Activated T-cell treated with anti-CD3 and anti-CD28 coated beads, Interleukin-2, amount 50 U/mL, for 24 hours (primary cell): ENCODE measurements at places on chromosomes 2 and 18.

- DNase-seq, result no peak
These were observed 153.3 kb downstream of the PTPRM start for GRCh38 chr18:7720395-7720794.

GRCh38 chr2:36287363-36288275 is 68.0 kb upstream of the CRIM1 start:
- no peak for DNase-seq

- no peak for DNase-seq
These were observed 138.7 kb downstream of the LDLRAD4 start for GRCh38 chr18:13357289-13357688.

DNA sequence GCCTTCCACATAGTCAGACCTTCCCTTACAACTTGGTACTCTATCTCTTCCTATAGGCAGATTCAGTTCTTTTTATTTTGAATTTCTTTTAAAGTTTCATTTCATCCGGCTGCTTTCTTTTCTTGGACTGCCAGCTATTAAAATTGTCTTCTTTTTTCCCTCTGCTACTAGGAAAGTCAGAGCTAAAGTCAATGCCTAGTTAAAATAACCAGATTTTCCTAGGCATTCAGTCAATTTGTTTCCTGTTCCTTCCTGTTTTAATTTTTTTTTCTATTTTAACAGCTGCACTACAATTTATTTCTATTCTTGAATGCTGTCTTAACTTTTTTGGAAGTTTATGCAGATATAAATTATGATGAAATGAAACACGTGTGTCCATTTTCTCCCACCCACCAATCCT is 84.8 kb downstream of the EVA1A start:
- no peak for DNase-seq

GRCh38 chr2:138827426-138828054 is 47.4 kb upstream of the NXPH2 start:
- no peak for DNase-seq

DNA sequence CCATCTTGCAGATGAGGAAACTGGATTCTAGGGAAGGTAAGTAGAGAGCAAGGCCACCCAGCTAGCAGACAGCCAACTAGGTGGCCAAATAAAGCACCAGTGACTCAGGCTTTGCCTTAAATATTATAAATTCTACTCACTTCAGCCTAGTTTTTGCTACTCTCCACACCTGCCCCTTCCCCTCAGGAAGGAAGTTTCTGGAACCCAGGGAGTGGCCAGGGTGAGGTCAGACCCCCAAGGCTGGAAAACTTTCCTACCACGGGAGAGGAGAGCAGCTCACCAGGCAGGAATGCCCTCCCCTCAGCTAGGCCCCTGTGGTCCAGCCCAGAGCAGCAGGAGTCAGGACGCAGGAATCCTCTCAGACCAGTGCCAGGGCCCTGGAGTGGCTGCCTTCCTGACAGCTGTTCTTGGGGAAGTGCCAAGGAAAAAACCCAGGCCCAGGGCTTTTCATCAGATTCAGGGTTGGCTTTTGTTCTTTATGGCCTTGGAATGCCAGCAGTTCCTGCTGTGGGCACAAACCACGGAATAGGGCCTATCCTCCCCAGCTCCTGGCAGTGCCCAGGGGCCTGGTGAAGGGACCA is 5.1 kb upstream of the PAX8 start:
- no peak for DNase-seq

DNA sequence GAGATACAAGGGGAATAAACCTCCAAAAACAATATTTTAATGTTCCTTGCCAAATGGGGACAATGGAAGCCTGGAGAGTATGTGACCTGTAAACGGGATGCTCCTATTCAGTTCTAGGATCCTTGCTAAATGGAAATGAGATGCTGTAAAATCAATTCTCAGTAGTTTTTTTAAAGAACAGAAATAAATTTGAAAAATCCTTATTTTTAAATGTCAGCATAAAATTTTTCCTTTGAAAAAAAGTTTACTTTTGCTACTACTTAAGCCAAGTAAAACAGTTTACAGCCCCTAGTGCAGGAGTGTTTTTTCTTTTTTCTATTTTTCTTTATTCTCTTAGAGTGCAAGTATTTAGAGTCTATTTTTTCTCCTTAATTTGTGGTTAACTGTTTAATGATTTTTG is 158.8 kb downstream of the MBD5 start:
- DNase-seq, result no peak

DNA sequence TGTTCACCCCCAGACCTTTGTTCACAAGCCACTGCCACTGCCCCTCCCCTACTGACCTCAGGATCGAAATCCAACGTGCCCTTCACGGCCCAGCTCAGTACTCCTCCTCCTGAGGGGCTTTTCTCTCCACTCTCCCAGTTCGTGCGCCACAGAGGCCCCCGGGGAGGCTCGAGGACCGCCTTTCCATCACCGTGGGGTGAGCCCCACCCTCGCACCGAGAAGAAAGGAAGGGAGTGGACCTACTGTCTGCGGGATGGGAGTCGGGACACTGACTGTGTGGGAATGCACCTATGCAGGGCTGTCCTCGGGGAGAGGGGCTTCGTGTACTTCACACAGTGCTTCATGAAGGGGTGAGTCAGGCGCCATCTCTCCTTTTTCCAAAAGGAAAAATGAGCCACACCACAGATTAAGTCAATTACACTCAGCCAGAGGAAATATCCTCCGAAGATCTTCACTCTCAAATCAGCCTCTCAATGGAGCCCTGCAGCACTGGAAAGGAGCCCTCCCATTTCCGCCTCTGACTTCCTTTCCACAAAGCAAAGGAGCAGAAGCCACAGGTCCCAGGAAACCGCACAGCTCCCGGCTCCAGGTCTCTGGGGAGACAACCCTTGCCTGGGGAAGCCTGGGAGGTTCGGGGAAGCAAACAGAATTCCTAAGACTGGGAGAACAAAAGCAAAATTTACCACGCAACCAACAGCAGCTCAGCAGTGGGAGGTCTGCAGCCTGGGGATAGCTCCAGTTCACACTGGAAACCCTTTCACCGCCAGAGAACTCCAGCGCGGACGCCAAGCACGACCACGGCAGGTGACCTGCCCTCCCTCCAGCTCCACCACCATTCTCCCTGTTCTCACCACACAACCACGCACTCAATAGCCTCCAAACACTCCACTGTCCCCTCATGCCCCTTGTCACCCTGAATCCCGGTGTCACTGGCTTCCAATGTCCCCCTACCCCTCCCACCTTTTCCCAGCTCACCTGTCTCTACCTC is 21.6 kb downstream of the ADCY3 start:
- DNase-seq, result no peak

DNA sequence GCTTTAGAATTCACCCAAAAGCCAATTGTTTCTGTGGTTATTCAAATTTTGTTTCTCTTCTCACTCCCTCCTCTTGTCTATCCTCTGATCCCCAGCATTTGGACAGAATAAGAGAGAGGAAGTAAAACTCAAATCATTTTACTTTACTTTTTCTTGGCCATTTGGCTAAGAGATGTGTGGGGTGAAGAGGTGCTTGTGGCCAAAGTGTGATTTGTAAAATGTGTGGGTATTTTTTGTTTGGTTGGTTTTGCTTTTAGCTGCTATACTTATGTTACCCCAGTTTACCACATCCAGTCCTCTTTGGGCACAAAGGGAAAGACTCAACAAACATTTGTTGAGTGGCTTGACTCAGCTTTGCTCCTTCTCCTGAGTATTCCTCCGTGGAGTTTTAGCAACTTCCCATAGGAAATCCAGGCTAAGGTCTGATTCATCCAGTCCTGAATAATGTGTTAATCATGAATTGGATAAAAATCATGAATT is 109.1 kb upstream of the CYP1B1 start:
- DNase-seq, result no peak

DNA sequence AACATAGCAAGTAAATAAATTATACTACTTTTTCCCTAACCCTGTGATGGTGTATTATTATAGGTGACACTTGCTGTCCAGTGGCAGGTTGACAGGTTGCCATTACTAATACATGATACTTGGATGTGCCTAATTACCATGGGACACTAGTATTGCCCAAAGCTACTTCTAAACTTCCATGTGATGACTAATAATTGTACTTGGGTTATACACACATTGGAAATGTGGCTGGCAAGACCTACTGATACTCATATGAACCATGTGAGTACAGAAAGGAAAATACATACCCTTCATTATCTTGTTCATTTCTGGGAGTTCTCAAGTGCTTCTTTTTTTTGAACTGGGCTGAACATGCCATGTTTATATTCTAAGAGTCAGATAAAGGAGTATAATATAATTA is 156.4 kb downstream of the IKZF2 start:
- DNase-seq, result no peak

DNA sequence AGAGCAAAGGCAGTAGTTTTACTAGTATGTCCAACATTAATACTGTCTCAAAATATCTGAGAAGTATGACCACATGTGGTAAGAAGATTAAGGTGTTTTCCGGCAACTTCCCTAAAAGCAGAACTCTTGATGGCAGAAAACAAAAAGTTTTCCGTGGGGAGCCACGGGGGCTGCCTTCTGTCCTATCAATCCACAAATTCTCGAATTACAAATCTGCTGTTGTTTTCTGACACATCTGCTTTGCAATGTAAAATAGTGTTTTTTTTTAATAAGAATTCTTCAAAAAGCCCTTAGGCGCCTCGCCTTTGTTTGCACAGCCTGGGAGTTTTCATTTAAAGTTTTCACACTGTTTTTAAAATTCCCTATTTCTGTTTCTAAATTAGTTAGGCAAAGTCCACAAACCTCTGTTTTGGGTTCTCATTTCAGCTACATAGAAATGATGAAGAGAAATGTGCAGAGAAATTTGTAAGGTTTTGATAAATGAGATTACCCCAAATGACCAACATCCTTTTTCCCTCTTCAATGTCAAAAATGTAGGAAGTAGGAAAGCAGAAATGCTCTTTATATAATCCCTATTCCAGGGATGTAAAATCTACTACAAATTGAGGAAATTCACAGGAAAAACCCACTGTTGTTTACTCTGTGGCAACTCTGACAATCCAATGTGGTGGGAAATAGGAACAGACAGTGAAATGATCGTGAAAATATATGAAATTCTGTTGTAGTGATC is 385.8 kb downstream of the ZEB2 start:
- no peak for DNase-seq

- DNase-seq, result no peak
These were observed 32.2 kb downstream of the MTERF4 start for GRCh38 chr2:241069821-241070281.

GRCh38 chr2:188786368-188786841 is 187.8 kb upstream of the COL3A1 start:
- no peak for DNase-seq

DNA sequence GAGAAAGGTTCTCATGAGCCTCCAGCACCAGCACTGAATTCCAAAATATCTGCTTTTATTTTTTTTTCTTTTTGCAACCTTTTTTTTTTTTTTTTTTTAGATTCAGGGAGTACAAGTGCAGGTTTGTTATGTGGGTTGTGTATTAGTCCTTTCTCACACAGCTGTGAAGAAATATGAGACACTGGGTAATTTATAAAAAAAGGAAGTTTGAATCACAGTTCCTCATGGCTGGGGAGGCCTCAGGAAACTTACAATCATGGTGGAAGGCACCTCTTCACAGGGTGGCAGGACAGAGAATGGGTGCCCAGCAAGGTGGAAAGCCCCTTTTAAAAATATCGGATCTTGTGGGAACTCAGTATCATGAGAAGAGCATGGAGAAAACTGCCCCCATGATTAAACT is 7.9 kb upstream of the TMX3 start:
- no peak for DNase-seq

GRCh38 chr18:34787931-34788532 is 77.9 kb downstream of the DTNA start:
- no peak for DNase-seq

- DNase-seq, result no peak
These were observed 151.6 kb upstream of the MYO3B start for GRCh38 chr2:170026361-170026760.

GRCh38 chr2:136113209-136113971 is 4.6 kb downstream of the CXCR4 start:
- no peak for DNase-seq

DNA sequence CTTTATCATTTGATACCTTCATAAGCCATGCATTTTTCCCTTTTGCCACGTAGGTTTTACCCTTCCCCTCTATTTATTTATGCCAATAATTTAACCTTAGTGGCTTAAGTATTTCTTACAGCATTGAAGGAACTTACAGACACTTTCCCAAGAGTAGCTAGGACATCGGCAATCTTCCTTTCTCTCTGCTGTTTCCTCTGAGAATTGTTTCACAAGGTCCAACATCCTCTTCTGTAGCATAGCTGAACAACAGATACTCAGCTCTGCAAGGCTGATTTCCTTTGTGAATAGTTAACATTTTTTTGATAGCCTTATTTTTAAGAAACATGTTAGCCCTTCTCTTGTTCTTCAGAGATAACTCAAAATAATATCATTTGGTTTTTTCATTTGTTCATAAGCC is 1.1 kb upstream of the GCA start:
- no peak for DNase-seq

DNA sequence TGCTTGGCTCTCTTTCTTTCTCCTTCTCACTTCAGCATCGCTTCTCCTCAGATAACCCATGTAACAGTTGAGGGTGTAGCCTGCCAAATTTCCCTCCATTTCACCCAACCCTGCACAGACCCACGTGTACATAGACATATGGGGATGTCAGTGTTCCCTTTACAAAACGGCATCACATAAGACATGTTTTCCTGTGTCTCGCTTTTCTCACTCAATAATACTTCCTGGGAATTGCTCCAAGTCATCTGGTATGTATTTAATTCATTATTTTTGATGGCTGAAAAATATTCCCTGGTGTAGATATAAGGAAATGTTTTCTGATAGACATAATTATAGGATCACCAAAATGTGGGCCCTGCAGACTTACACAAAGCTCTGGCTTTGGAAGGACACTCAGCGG is 176.8 kb downstream of the LOXHD1 start:
- DNase-seq, result no peak

DNA sequence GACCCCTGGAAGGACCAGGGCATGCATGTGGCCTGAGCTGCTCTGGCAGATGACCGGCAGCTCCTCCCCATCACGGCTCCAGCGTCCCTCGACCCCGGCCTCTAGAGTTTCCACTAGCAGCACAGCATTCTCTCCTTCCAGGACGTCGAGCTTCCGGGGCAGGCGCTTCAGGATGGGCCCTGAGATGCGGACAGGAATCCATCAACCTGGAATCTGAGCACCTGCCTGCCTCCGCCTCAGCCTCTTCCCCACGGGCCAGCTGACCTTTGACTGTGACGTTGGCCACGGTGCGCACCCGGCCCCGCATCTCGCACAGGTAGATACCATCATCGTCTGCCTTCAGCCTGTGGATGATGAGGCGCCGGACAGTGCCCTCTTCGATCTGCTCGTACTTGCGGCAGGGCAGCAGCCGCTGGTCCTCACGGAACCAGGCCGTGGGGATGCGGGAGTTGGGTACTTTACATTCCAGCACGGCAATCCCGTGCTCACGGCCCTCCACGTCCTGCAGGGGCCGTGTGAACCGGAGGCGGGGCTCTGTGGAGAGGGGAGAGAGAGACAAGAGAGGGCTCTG is 3.5 kb downstream of the OBSL1 start:
- no peak for DNase-seq

GRCh38 chr18:66674286-66674685 is 70.4 kb upstream of the CDH19 start:
- DNase-seq, result no peak

- no peak for DNase-seq
These were observed 182.2 kb downstream of the GLI2 start for GRCh38 chr2:120917886-120918285.

- DNase-seq, result no peak
These were observed 71.0 kb downstream of the EVA1A start for GRCh38 chr2:75489721-75490120.
